ENCODE measurements at places on chromosomes 11 and 22.

- no peak for DNase-seq
These were observed 11.3 kb downstream of the OSBP2 start for GRCh38 chr22:30705710-30706651.

DNA sequence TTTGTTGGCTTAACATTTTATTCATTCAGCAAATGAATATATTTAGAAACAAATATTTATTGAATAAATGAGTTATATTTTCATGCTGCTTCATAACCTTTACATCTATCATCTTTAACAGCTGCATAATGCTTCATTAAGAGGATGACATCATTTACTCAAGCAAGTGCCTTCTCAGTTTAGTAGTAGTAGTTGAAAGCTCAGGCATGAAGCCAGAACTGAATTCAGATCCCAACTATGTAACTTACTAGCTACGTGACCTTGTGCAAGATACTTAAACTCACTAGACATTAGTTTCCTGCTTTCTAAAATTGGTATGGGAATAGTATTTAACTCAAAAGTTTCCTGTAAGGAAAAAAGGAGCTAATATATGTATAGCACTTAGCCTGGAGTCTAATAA, 90.3 kb downstream of the TMPRSS5 start:
- no peak for DNase-seq

DNA sequence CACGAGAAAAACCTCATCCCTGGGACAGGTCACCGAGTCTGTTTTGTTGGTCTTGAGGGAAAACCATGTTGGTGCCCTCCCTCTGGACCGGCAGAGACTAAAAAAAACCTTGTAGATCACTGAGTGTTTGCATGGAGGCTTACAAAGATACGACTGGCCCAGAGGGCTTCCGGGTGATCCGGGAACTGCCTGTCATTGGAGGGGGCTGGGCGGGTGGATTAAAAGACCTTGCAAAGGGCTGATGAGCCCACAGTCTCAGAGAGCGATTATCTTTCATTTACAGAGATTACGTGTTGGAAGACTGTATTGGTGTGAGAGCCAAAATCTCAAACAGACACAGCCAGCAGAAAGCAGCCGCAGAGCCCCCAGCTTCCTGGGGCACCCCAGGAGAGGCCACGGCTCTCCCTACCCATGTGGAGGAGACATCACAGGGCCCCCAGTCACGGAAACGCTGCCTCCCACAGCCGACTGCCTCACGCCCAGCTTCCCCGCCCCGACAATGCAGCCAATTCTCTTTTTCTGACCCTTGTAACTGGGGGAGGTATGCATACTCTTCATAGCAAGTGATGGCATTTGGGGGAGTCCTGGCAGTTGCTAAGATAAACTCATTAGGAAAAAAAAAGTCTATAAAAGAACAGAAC, 426.4 kb downstream of the CTTN start:
- no peak for DNase-seq

GRCh38 chr22:35627267-35628041, 10.3 kb upstream of the MB start:
- peak; percentile 37 for DNase-seq

DNA sequence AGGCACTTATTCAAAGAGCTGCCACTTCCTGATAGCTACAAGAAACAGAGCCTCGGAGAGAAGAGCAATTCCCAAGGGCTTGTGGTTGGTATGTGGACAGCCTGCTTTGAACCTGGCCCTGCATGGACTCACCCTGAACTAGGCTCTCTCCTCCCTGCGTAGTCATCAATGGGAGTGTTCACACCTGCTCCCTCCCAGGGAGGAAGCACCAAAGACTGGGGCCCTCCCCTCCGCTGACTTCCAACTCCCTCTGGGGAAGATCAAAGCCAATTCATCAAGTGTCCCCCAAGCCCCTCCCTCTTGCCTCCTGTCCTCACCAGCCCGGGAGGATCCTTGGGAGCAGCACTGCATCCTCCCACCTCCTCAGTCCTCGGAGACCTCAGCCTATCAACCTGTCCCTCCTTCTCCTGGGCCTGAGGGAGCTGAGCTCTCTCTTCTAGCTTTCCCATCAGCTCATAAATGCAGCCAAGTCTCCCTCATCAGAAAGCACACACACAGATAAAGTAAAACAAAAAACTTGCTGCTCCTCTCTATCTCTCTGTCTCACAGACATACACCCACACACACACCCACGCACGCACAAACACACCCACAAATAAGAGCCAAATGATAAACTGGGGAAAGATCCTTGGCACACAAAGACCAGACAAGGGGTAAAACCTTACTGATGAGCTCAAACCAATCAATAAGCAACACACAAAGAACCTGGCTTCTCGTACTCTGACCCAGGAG, 3.3 kb downstream of the A4GALT start:
- no peak for DNase-seq

- DNase-seq, result no peak
These were observed 81.4 kb downstream of the SLC1A2 start for GRCh38 chr11:35337914-35338305.

- DNase-seq, result no peak
These were observed 343.0 kb upstream of the NCAM1 start for GRCh38 chr11:112617977-112618826.

DNA sequence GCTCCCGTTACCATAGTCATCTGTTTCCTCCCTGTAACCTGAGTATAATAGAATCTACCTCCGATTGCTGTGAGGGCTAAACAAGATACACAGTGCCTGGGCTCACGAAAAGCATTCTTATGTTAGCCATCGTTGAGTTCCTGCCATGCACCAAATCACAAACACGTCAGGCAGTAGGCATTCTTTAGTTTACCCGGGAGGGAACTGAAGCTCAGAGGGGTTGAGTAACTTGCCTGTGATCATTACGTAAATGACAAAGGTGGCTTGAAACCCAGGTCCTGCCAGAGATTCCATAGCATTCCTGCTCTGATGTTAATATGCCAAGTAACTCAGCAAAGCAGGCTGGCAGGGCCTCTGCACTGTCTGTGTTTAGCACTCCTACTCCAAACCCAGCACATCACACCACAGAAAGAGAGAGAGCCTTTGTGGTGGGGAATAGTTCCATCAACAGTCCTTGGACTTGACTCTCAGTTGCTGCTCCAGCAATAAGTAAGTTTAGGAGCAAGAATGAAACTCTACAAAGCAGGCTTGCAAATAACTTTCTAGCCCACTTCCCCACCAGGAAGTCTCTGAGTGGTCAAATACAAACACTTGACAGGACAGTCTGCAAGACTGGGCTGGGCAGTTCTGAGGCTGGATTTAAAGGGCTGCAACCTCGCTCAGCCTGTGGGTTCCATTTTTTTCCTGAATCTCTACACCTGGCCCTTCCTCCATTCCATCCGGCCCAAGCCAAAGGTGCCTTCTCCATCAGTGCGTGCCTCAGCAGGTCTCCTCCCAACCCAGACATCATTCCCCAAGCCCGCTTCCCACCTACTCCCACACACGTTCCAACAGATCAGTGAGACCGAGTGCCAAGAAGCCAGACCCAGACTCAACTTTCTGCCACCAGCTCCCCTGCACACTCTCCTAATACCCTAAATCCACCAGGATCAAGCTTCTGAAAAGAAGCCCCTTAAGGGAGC, 1.1 kb downstream of the SCN2B start:
- no peak for DNase-seq

- peak; percentile 53 for DNase-seq
These were observed 21.7 kb downstream of the MIAT start for GRCh38 chr22:26679003-26679629.

GRCh38 chr22:30210235-30210909, 36.2 kb downstream of the LIF start:
- DNase-seq, result no peak

DNA sequence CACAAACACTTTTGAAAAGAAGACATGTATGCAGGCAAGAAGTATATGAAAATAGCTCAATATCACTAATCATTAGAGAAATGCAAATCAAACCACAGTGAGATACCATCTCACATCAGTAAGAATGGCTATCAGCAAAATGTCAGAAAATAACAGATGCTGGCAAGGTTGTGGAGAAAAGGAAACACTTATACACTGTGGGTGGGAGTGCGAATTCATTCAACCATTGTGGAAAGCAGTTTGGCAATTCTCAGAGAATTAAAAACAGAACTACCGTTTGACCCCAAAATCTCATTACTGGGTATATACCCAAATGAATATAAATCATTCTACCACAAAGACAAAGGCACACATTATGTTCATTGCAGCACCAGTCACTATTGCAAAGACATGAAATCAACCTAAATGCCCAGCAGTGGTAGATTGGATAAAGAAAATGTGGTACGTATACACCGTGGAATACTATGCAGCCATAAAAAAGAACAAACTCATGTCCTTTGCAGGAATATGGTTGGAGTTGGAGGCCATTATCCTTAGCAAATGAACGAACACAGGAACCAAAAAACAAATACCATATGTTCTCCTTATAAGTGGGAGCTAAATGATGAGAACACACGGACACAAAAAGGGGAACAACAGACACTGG, 18.5 kb downstream of the MMP13 start:
- DNase-seq, result no peak

DNA sequence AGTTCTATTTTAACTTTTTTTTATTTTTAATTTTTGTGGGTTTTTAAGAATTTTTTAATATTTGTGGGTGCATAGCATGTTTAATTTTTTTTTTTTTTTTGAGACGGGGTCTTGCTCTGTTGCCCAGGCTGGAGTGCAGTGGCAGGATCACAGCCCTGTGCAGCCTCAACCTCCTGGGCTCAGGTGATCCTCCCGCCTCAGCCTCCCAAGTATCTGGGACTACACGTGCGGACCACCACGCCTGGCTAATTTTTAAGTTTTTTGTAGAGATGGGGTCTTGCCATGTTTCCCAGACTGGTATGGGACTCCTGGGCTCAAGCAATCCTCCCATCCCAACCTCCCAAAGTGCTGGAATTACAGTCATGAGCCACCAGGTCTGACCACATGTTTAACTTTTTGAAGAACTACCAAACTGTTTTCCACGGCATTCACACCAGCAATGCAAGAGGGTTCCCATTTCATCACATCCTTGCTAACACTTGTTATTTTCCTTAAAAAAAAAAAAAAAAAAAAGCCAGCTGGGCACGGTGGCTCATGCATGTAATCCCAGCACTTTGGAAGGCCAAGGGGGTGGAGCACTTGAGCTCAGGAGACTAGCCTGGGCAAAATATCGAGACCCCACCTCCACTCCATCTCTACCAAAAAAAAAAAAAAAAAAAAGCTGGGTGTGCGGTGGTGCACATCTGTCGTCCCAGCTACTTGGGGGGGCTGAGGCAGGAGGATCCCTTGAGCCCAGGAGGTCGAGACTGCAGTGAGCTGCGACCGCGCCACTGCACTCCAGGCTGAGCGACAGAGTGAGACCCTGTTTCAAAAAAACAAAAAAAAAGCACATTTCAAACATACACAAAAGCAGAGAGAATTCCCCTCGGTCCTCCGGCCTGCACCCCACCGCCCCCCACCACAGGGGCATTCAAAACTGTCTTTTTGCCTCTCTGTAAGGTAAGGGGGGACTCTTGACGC, 16.7 kb upstream of the TXNRD2 start:
- no peak for DNase-seq

- DNase-seq, result no peak
These were observed 32.9 kb downstream of the C11orf71 start for GRCh38 chr11:114367244-114367957.

DNA sequence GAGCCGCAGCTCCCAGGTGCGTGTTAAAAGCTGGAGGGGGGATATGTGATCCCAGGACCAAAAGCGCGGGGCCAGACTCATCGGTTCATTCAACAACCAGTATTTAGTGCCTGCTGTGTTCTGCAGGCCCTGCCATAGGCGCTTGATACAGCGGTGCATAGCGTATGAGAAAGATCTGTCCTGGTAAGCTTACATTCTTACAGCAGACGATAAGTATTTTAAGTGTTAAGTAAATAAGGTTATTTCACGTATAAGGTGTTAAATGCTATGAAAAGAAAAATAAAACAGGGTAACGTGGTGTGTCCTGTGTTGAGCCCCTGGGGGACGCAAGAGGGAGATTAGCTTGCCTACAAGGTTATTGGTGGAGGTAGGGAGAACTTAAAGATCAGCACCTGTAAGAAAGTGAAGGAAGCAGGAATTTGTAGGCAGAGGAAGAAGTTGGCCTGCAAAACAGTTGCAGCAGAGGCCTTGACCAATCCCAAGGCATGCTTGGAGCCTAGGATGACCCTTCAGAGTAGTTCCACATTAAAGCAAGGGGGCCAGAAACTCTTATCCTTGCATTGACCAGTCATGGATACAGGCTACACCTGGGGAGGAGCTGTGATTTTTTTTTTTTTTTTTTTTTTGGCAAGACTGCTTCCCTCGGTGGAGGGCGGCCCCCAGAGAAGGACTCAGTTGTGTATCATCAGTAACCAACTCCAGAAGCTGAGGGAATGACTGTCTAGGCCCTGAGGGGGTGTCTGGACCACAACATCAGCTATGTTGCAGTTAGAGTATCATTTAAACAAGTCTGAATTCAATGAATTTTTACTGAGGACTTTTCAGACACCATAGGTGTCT, 487 bp upstream of the LIPT2 start:
- DNase-seq, result no peak

- DNase-seq, result no peak
These were observed 711.6 kb downstream of the METTL15 start for GRCh38 chr11:28819741-28820140.

DNA sequence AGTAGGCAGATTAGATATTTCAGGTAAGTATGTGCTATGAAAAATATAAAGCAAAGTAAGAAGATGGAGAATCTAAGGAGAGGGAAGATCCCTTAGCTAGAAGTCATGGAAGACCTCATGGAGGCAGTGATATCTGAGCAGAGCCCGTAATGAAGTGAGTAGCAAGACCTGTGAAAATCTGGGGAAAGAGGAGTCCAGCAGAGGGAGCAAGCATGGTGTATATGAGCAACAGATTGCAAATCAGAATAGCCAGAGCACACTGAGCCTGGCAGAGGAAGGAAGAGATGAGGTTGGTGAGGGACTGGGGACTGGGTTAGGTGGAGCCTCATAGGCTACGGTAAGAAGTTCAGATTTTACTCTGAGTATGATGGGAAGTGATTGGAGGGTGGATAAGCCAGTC, 9.4 kb downstream of the LHFPL7 start:
- DNase-seq, result no peak

- DNase-seq, result no peak
These were observed 220.1 kb upstream of the SORL1-AS1 start for GRCh38 chr11:121672630-121673487.

- no peak for DNase-seq
These were observed 45.3 kb upstream of the NECTIN1 start for GRCh38 chr11:119774172-119774763.

DNA sequence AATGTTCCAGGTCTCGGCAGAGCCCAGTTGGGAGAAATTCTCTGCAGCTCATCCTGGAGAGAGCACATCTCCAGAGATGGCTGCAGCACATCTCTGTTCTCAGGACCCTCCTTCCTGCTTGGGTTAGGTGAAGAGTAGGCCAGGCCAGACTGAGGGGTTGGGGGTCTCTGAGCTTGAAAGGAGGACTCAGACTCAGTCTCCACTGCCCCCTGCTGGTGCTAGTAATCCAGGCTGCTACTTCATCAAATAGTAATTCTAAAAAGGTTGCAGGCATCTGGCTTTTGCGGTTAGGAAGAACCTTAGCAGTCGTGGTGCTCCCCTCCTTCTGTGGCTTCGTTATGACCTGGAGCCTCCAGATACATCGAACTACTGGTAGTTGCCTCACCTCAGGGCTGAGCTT, 9.7 kb downstream of the TUB start:
- peak; percentile 6 for DNase-seq

GRCh38 chr22:48926643-48927042, 901.0 kb downstream of the BRD1 start:
- no peak for DNase-seq
